ENCODE measurements at places on chromosomes 6 and 20.

GRCh38 chr6:93087606-93088005 lies 331.8 kb downstream of the EPHA7 start:
- ATAC-seq: no peak

DNA sequence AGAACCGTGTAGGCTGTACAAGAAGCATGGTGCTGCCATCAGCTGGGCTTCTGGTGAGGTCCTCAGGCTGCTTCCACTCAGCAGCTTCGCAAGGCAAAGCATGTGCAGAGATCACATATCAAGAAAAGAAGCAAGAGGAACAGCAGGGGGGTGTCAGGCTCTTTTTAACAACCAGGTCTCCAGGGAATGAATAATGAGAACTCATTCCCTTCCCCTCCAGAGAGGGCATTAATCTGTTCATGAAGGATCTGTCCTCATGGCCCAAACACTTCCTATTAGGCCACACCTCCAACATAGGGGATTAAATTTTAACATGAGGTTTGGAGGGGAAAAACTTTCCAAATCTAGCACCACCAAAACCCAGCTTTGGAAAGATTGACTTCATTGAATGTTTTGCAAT lies 20.0 kb downstream of the GINM1 start:
- no peak for ATAC-seq

- ATAC-seq: peak; percentile 89
Observed at GRCh38 chr6:14066782-14067406, 50.7 kb upstream of the CD83 start.

- no peak for ATAC-seq
Observed at GRCh38 chr20:48645666-48646065, 182.1 kb downstream of the PREX1 start.

DNA sequence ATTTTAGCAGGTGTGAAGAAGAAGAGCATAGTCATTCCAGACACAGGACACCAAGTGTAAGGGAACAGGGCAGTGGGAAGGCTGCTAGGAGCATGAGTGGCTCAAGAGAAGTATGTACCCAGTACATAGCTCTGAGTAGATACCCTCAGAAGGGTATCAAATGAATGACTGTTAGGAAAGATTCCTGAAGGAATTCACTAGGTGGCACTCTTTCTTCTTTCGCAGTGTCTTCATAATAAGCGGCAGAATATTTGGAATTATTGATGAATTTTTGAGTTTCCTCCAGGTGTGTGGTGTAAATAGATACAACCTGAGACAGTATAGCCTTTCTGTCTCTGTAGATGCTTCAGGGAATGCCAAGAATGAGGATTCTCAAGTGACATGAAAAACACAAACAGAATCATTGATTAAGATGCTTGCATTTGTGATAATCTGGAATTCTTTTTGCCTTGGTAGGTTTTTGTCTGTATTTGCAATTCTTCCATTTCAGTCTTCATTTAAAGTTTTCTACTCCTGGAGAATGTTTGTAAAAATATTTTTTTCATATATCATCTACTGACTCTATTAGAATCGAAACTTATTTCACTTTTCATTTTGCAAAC lies 264.3 kb upstream of the RIMS1 start:
- no peak for ATAC-seq

- ATAC-seq: no peak
Observed at GRCh38 chr6:2229742-2230141, 15.7 kb downstream of the GMDS start.

- peak; percentile 94 for ATAC-seq
Observed at GRCh38 chr6:32127717-32128592, at the start of gene ATF6B. ATF6B (minus strand) TSS chr6:32128246; CDS start chr6:32128207, 39 bp downstream.

DNA sequence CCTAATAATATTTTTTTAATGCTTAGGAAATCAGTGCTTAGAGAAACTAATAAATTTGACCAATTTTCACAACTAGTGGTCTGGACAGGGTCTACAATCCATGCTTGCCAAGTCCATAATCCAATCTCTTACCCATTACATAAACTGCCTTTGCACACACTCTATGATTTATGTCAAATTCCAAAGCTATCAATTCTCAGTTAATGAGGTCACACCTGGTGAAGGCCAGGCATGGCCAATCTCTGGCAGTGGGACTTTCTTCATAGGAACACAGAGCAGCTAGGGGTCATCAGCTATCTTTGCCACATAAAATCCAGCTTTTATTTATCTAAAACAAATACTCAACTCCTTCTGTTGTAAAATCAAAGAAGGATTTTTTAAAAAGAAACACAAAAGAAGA lies 21.2 kb downstream of the PAK5 start:
- ATAC-seq: no peak

Measured in motor neuron (in vitro differentiated cells).